ENCODE measurements at places on chromosomes 3 and 15.

DNA sequence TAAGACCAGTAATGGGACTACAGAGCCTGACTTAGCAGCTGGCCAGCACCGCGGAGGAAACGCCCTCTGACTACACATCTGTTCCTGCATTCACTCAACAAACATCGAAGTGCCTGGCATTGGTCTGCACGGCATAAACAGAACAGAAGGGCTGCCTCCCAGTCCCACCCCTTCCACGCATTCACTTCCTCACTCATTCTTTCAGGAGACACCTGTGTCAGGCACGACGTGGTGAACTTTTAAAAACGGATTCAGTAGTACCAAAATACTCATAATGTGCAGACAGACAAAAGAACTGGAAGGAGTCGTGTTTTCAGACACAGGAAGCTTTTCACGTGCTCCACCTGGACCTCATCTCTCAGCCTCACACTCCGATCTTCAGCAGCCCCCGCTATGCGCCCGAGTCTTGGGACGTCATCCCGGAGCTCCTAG lies 123.3 kb downstream of the XXYLT1 start:
- DNase-seq, result no peak

- DNase-seq, result no peak
These were observed 35.8 kb upstream of the THRB start for GRCh38 chr3:24530471-24530870.

DNA sequence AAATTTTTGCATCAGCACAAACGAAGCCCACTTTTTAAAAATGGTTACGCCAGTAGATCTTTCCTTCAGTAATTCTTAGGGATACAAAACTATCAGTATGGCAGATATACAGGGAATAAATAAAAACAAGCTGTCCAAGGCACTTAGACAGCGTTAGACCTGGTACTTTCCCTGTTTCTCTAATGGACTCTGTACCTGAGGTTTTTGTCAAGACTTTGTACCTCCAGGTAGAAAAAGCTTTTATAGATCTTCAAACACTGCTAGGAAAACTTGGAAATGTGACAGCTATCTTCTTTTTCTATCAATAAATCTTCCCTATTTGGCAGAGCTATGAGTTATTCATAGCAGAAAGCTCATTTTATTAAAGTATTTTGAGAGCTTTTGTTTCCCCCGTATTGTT lies 477.8 kb downstream of the MAGI1 start:
- no peak for DNase-seq

DNA sequence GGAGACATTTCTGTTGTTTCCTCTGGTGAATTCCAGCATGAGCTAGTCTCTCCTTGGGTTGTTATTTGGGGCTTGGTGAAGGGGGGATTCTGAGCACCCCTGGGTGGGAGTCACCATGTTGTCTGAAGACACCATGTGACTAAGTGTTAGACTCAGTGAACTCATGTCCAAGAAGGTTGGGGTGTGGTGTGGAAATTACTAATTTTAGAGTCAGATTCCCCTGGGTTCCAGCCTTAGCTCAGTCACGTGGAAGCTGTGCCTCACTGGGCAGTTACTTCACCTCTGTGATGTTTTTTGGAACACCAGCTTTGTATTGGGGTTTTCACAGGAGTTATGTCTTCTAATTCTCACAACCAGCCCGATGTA lies 171.5 kb downstream of the RPLP1 start:
- DNase-seq, result no peak

GRCh38 chr3:79354179-79354688 lies 413.6 kb downstream of the ROBO1 start:
- DNase-seq, result no peak

GRCh38 chr15:55183679-55184078 lies 13.1 kb downstream of the RSL24D1 start:
- no peak for DNase-seq

- no peak for DNase-seq
These were observed 153.9 kb upstream of the ARHGEF26 start for GRCh38 chr3:153967260-153967659.

GRCh38 chr3:100532411-100532810 lies 40.0 kb downstream of the TMEM45A start:
- no peak for DNase-seq

DNA sequence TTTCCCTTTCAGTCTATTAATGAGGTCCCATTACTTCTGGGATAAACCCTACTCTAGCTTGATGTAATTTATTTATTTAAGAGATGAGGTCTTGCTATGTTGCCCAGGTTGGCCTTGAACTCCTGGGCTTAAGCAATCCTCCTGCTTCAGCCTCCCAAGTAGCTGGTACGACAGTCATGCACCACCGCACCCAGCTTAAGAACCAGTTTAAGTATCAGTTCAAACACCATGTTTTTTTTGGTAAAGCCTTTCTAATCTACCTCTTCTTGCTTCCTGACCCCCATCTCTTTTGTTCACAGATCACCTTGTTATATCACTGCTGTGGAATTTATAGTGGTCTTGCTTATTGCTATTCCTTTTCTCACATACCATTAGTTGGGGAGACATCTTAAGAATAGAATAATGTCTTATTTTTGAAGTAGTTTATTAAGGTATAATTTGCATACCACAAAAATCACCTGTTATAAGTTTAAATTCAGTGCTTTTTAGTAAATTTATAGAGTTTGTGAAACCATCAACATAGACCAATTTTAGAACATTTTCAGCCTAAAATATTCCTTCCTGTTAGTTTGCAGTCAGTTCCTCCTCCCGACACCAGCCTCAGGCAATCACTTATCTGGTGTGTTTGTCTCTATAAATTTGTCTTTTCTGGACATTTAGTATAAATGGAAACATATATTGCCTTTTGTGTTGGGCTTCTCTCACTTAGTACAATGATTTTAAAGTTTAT lies 257.9 kb downstream of the PDCD6IP start:
- no peak for DNase-seq

DNA sequence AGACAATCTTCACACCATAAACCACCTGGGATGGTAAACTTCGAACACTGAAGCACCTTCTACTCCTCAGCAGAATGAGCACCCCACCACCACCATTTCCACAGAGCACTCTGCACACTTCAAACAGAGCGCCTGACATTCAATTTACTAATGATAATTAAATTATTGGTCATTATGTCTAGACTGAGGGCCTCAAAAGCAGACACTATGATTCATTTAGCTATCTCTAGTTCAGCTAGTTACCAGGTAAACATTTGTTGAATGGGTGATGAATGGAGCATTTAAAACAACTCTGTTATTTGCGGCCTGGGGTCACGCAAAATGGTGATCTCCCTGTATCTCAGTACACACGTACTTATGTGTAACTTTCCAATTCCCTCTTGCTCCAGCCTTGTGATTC lies 40.9 kb downstream of the ACAP2 start:
- no peak for DNase-seq

- DNase-seq, result no peak
These were observed 77.5 kb upstream of the LINGO1 start for GRCh38 chr15:77710206-77710605.

DNA sequence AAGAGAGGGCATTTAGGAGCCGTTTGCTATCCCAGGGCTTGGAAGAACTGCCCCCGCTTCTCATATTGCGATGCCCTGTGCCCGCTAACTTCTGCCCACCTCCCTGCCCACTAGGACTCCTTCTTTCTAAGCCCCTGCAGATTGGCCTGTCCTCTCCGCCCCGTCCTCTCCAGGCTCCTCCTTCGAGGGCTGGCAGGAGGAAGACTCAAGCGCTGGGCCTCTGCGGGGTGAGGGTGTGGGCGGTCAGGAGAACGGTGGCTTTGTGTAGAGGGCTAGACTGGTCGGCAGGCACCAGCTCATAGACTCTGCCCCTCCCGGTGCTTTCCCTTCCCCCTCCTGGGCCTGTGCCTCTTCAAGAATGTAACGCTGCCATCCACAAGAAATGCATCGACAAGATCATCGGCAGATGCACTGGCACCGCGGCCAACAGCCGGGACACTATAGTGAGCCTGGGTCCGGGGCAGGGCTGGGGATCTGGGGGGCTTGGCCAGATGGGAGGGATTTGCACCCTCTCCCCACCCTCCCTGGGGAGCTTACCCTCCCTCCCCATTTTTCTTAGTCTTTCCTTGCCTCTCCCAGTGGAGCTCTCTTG lies 21.9 kb downstream of the PRKCD start:
- DNase-seq, result no peak

DNA sequence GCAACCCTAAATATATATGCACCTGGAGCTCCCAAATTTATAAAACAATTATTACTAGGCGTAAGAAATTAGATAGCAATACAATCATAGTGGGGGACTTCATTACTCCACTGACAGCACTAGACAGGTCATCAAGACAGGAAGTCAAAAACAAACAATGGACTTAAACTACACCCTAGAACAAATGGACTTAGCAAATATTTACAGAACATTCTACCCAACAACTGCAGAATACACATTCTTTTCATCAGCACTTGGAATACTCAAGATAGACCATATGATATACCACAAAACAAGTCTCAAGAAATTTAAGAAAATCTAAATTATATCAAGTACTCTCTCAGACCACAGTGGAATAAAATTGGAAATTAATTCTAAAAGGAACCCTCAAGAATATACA lies 201.5 kb downstream of the OSBPL10 start:
- no peak for DNase-seq

- DNase-seq, result no peak
These were observed 141.6 kb upstream of the ARHGEF26 start for GRCh38 chr3:153979418-153980251.

DNA sequence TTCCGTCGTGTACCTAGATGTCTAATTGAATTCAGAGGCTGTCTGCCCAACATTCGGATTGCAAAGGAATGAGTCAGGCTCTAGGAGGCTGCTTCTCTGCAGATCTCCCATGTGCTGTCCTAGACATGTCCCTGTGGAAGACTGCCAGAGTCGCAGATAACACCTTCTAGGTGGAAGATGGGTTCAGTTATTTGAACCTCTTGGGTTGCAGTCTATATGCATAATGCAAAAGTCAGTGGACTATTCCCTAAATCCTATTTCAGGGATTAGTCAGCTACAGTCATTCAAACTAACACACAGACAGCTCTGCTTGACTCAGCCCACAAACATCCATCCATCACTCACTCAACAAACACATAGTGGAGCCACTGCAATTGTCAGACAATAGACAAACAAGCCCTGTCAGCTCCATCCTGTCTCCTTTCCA lies 300.0 kb upstream of the CTNNB1 start:
- DNase-seq, result no peak

GRCh38 chr3:16103472-16103871 lies 71.0 kb upstream of the GALNT15 start:
- no peak for DNase-seq

DNA sequence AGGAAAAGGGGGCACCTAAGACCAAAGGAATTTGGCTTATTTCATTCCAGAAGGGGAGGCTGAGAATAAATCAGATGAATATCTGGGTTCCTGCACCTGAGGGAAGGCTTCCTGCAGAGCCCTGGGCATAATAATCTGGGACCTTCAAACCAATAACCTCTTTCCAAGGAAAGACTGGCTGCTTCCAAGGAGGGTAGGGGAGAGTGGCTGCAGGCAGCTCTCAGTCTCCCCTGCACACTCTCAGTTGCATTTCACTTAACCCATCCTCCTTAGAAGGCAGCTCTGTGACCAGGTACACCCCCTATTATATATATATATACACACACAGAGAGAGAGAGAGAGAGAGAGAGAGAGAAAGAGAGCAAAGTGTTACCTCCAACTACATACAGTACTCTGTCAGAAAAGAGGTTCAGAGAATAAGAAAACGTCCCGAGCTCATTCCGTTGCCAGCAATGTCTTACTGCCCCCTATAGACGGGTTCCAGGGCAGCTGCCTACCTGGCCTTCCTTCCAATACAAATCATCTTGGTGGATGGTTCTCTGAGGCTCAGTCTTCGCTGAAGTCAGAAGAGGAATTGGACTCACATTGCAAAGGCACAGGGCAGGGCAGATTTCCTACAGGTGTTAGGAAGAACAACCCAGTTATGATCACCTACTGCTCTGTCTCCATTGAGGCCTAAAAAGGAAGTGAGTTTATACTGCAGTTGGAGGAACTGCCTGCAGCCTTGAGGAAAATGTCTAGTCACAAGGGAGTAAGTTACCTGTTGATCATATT lies 26.1 kb downstream of the CAPN3 start:
- no peak for DNase-seq

DNA sequence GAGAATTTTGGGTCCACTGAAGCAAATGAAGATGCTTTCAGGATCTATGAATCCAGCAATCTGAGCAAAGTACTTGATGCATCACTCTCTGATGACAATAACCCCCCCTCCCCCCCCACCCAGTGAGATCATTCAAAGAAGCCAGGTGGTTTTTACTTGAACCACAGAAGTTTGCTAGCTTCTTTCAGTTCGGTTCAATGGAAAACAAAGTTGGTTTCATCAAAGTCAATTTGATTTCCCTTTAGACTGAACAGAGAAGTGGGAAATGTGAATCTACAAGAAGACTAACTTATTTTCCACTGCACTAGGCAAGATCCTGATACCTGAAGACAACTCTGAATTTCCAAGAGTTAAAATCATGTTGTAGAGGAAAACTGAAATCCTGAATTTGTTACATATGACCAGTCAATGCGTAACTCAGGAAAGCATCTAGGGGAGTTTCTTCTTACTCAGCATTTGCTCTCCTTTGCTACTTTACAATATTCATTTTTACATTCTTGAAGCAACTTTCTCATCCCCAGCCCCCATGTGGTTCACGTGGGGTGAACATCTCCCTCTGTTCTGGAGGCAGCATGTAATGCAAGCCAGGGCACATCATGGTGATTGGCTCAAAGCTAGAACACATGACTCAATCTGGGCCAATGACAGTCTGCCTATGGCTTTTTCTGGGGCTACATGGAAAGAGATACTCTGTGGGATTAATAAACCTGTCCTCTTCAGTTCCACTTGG lies 572.6 kb downstream of the FOXP1 start:
- DNase-seq, result no peak

DNA sequence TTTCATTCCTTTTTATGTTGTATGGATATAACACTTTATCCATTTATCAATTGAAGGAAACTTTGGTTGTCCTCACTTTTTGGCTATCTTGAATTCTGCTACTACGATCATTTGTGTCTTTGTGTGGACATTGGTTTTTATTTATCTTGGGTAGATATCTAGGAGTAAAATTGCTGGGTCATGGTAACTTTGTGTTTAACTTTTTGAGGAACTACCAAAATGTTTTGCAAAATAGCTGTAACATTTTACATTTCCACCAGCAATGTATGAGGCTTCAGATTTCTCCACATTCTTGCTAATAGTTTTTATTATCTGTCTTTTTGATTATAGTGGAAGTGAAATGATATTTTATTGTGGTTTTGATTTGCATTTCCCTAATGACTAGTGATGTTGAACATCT lies 55.6 kb downstream of the TLNRD1 start:
- DNase-seq, result no peak

- no peak for DNase-seq
These were observed 110.1 kb downstream of the DNAH12 start for GRCh38 chr3:57434041-57434440.

GRCh38 chr3:128801779-128802380 lies 75.9 kb downstream of the RAB7A start:
- no peak for DNase-seq

DNA sequence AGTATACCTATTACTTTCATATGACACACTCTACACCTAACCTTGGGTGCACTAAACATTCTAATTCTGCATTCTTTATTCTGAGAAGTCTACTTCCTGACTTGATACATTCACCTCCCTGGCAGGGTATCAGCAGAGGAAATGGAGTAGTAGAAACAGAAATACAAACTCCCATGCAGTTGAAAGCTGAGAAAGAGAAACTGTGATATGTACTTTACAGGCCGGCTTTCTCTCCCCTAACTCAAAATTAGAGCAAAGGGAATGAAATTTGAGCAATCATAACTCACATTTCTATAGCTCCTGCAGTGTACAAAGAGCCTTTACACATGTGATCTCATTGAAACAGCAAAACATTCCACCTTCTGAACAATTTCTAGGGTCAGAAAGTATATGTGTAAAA lies 135.5 kb upstream of the COL8A1 start:
- no peak for DNase-seq

GRCh38 chr15:79315623-79316328 lies 4.9 kb downstream of the TMED3 start:
- no peak for DNase-seq

Measured in activated T-helper 1 cell treated with Interleukin-2 at 50 U/mL for 16 hours (primary cell).